ENCODE measurements at places on chromosomes 5 and 9. TPM values are rescaled to one million over a fixed set of nuclear protein-coding genes. Genes with fewer than 3 reads are reported as not detected.

Gene RAB3C
- not detected for total RNA-seq

Gene IRX4
- total RNA-seq: 0.42 TPM

Gene TRAF1
- total RNA-seq: 4.4 TPM

Gene PKD2L2
- total RNA-seq: not detected

Gene PRDM9
- not detected for total RNA-seq

Gene PDE8B
- 1.3 TPM for total RNA-seq

Gene PCDHGA6
- 0.23 TPM for total RNA-seq

Gene CCDC171
- total RNA-seq: 0.30 TPM

Gene USP20
- total RNA-seq: 4.4 TPM

Gene CEL
- 0.74 TPM for total RNA-seq

Gene SELENOP
- not detected for total RNA-seq

Gene SPINK7
- total RNA-seq: not detected

Gene CCL27
- 0.22 TPM for total RNA-seq

Gene INSL6
- total RNA-seq: not detected

Gene GRIA1
- total RNA-seq: not detected

Gene ORM2
- not detected for total RNA-seq

Gene SPATA31C1
- not detected for total RNA-seq

Gene CDKN2A
- not detected for total RNA-seq

Data from A549 treated with RU486 at 1 μM for 4 hours (cell line).